ENCODE measurements at places on chromosomes 2 and 18.

DNA sequence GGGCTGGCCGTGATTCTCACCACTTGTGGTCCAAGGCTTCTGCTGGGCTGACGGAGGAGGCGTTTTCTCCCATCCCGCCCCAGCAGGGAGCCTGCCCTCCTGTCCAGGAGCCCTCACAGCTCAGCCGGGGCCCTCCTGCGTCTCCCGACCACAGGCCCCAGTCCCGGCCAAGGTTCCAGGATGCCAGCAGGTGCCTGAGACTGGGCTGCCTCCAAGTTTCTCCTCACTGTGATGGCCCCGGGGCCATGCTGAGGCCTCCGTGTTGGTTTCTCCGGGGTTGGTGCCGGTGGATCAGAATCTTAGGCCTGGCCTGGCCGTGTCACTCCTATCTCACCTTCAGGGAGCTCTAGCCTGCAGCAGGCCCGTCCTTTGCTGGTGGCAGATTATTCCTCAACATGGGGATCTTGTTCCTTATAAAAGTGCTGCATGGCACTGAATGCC, 5.9 kb downstream of the KCNG2 start:
- no peak for DNase-seq

GRCh38 chr2:237383991-237384671, 29.8 kb downstream of the COL6A3 start:
- DNase-seq: peak; percentile 39

DNA sequence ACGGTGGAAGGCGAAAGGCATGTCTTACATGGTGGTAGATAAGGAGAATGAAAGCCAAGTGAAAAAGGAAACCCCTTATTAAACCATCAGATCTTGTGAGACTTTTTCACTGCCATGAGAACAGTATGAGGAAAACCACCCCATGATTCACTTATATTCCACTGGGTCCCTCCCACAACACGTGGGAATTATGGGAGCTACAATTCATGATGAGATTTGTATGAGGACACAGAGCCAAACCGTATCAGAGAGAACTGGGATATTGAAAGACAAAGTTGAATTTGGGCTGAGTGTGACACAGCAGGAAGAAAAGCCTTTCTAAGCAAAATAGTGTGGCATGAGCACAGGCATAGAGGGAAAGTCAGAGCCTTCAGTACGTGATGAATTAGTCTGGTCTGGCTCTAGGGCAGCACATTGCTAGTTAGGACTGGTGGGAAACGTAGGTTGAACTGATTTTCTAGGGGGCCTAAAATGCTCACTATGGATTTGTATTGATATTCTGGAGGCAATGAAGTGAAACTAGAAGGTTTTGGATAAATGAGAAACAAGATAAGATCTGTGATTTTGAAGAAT, 84.8 kb upstream of the RND3 start:
- no peak for DNase-seq

DNA sequence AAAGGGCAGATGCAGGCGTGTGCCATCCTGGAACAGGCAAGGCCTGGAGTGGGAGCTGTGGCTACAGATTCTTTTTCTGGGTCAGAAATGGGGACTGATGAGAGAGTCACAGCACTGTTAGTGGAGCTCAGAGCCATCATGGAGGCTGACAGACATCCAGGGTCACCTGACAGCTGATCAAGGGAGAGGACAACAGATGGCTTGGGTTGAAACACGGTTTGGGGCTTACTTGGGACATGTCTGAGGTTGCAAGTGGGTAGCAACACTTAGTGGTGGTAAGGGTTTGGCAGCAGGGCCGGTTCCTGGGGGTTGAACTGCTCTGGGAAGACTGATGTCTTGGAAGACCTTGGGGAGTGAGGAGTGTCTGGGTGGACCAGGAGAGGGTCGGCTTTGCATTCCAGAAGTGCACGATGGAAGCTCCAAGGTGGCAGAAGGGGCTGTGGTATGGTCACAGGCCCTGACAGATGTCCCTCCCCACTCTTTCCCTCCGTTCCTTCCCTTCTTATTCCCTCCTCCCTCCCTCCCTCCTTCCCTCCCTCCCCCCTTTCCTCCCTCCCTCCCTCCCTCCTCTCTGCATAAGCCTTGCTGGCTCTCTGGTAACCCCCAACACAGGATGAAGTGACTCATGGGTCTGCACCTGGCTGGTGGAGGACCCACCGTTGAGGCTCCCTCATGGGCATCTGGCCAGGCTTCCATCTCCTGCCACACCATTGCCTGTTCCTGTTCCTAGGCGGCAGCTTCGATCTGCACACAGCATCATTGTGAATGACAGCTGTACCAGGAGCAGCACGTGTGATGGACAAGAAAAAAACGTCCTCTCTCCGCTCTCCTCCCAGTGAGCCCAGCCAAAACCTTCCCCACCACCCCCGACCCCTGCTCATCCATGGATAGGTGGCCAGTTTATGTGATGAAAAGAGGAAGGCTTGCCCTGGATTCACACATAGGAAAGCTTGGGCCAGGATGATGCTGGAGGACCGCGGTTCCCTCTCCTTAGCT, 63.8 kb upstream of the RPL31 start:
- DNase-seq: no peak

- DNase-seq: no peak
These were observed 60.3 kb upstream of the NFE2L2 start for GRCh38 chr2:177324797-177325196.

GRCh38 chr2:57615855-57616556, 430.6 kb upstream of the VRK2 start:
- DNase-seq: no peak

DNA sequence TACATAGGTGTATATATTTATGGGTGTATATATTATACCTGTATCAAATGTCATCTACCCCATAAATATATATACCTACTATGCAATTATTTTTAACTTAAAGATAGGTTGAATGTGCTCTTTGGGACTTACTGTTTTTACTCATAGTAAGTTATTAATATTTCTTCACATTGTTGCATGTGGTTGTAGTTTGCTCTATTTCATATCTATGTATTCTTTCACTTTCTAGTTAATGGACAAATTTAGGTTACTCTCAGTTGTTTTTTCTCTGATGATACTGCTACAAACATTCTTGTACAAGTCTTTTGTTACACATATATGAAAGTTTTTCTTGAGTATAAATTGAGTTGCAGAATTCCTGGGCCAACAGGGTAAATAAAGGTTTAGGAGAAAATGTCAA, 601.8 kb upstream of the ID2 start:
- no peak for DNase-seq

GRCh38 chr2:170587117-170587516, 128.0 kb upstream of the SP5 start:
- no peak for DNase-seq

DNA sequence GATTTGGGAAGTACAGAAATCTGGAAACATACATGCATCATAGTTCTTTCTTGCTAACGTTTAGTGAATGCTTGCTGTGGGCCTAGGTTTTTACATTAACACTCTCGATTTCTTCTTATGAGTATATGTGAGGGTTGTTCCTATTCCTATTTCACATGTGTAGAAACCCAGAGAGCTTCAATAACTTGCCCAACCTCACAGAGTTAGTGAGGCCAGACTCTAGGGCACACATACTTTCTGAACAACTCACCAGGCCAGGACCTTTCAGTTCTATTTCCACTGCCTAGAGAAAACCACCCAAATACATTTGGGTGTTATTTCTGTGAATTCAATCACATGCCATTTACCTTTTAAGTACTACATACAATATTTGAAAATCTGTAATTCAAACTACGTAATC, 8.2 kb upstream of the KCTD1 start:
- DNase-seq: no peak

- no peak for DNase-seq
These were observed 63.9 kb downstream of the LRRFIP1 start for GRCh38 chr2:237691029-237691907.

GRCh38 chr2:12421046-12421445, 295.7 kb upstream of the TRIB2 start:
- DNase-seq: no peak

Data from fibroblast of skin of left biceps (primary cell).